ENCODE measurements at places on chromosomes 2 and 18. TPM values are rescaled to one million over a fixed set of nuclear protein-coding genes. Genes with fewer than 3 reads are reported as not detected.

- H3K4me1 ChIP-seq = no peaks in the 10 kb centered on the region
- no peaks in the 10 kb centered on the region for H3K36me3 ChIP-seq
- no peak overlapping the region for H3K4me3 ChIP-seq
These were observed 476.7 kb upstream of the RAB6C start for GRCh38 chr2:129502781-129503180.

DNA sequence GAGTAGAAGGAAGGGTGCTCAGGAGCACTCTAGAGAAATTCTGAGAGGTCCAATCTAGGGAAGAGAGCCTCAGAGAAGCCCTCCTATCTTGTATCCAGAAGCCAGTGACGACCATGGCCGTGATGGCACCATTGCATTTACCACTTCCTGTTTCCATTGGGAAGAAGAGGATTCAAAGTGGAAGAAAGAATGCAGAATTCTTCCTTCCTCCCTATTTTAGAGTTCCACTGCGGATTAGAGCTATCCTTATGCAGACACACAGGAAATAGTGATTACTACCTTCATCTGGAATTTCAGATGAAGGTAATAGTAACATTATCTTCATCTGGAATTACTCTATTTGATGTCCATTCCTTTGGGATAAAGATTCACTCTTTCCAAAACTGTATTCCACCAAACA lies 45.6 kb upstream of the PCBP1 start:
- no peaks in the 10 kb centered on the region for H3K27me3 ChIP-seq
- H3K36me3 ChIP-seq = no peaks in the 10 kb centered on the region
- DNase-seq = no peak
- no peak overlapping the region for H3K4me3 ChIP-seq
- no peak overlapping the region for H3K27ac ChIP-seq

The CHRND gene
- total RNA-seq = 49.1 TPM

The DSG1 gene
- total RNA-seq = not detected

GRCh38 chr18:64238076-64238475 lies 89.2 kb upstream of the LINC00305 start:
- no peak for DNase-seq
- no peaks in the 10 kb centered on the region for H3K36me3 ChIP-seq
- H3K27ac ChIP-seq = no peak overlapping the region
- H3K4me3 ChIP-seq = no peak overlapping the region
- H3K27me3 ChIP-seq = no peaks in the 10 kb centered on the region
- no peaks in the 10 kb centered on the region for H3K4me1 ChIP-seq

GRCh38 chr2:71608034-71608433 lies 154.7 kb downstream of the DYSF start:
- H3K27me3 ChIP-seq = no peaks in the 10 kb centered on the region
- H3K27ac ChIP-seq = no peak overlapping the region
- H3K36me3 ChIP-seq = no peaks in the 10 kb centered on the region
- H3K4me3 ChIP-seq = no peak overlapping the region
- DNase-seq = peak; percentile 6
- H3K4me1 ChIP-seq = peaks cover 10% of the 10 kb centered on the region

DNA sequence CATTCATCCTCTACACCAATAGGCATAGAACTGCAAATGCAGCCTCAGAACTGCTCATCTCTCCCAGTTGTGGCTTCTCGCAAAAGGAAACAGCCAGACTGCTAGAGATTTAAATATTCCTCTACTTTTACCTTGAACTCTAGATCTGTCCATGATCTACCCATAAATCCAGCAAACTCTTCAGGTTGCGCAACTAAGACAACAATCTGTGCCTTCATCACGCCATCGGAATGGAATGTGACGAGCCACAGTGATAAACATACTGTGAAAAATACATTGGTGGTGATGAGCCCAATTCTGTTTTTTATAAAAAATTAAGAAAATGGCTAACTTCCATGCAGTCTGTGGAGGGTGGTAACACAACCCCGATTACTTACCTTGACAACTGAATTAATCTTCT lies 626.7 kb downstream of the LRRTM4 start:
- H3K27me3 ChIP-seq = no peaks in the 10 kb centered on the region
- H3K27ac ChIP-seq = no peak overlapping the region
- no peak overlapping the region for H3K4me3 ChIP-seq

The IL1RL2 gene
- total RNA-seq = not detected

- no peak overlapping the region for H3K27ac ChIP-seq
- no peaks in the 10 kb centered on the region for H3K27me3 ChIP-seq
- no peak overlapping the region for H3K4me3 ChIP-seq
- H3K36me3 ChIP-seq = no peaks in the 10 kb centered on the region
- no peaks in the 10 kb centered on the region for H3K4me1 ChIP-seq
These were observed 549.6 kb downstream of the FBXO15 start for GRCh38 chr18:73597832-73598615.

DNA sequence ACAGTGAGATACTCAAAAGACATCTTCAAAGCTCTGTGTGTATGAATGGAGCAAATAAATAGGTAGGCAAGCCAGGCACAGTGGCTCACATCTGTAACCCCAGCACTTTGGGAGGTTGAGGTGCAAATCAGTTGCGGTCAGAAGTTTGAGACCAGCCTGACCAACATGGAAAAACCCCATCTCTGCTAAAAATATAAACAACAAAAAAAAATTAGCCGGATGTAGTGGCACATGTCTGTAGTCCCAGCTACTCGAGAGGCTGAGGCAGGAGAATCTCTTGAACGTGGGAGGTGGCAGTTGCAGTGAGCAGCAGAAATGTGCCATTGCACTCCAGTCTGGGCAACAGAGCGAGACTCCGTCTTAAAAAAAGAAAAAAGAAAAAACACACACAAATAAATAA lies 945.1 kb upstream of the PIK3C3 start:
- no peak for DNase-seq
- H3K27ac ChIP-seq = no peak overlapping the region
- no peaks in the 10 kb centered on the region for H3K4me1 ChIP-seq
- no peaks in the 10 kb centered on the region for H3K36me3 ChIP-seq
- no peaks in the 10 kb centered on the region for H3K27me3 ChIP-seq

GRCh38 chr2:165820296-165820695 lies 26.2 kb upstream of the GALNT3 start:
- H3K4me3 ChIP-seq = no peak overlapping the region
- no peaks in the 10 kb centered on the region for H3K27me3 ChIP-seq
- no peak overlapping the region for H3K27ac ChIP-seq

DNA sequence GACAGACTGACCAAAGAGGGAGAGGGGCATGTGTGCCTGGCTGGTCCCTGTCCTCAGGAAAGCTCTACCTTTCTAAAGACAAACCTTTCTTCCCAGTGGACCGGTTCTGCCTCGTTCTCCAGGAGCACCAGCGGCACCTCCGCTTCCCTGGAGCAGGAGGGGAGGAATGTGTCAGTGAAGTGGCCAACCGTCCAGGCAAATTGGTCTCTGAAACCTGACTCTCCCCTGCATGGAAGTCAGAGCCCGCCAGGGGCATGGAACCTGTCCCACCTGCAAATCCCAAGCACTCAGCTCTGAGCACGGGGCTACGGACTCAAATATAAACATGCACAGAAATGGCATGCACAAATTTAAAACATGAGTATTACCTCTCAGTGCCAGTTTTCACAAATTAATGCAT lies 62.9 kb downstream of the COL6A3 start:
- DNase-seq = no peak
- H3K36me3 ChIP-seq = no peaks in the 10 kb centered on the region
- no peaks in the 10 kb centered on the region for H3K27me3 ChIP-seq
- no peak overlapping the region for H3K4me3 ChIP-seq

The DOCK10 gene
- 1.5 TPM for total RNA-seq

DNA sequence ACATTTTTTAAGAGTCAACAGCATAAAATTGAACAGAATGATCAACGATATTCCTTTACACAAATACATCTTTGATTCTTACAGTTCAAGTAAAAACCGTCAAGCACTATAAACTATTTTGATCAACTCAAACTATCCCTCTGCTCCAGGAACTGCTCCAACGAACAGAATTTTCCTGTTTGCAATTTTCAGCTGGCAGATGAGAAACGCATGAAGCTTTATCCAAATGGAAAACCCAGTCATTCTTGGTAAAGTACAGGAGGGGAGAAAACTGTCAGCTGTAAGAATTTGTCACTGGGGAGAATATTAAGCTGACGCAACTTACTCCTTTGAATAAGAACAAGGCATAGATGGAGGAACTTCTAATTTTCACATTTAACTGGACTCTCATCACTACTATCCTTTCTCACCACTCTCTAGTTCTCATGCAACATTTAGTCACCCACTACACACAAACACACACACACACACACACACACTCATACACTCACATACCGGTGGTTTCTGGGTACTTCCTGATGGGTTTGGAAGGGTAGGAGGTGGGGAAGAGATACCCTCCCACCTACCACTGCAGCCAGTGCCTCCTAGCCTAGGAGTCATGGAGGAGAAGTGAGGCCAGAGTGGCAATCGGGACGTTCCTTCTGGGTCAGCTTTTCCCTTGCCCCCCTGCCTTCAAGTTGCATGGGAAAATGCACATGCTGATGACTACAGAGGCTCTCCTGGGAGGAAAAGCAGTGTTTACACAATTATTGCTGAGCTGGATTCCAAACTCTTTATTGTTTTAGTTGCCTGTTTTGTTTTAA lies 54.0 kb upstream of the SPATS2L start:
- no peak overlapping the region for H3K4me3 ChIP-seq
- H3K36me3 ChIP-seq = no peaks in the 10 kb centered on the region

GRCh38 chr2:101534149-101534611 lies 59.3 kb upstream of the RFX8 start:
- H3K27me3 ChIP-seq = no peaks in the 10 kb centered on the region
- no peaks in the 10 kb centered on the region for H3K36me3 ChIP-seq
- no peak for DNase-seq
- no peaks in the 10 kb centered on the region for H3K4me1 ChIP-seq
- H3K4me3 ChIP-seq = no peak overlapping the region
- H3K27ac ChIP-seq = peak overlapping the region; percentile 33

GRCh38 chr2:171160956-171161740 lies 455 bp upstream of the TLK1 start:
- peak; percentile 71 for DNase-seq
- peak overlapping the region; percentile 97 for H3K4me3 ChIP-seq
- no peaks in the 10 kb centered on the region for H3K27me3 ChIP-seq

Measured in gastrocnemius medialis (tissue), 4 donors.